ENCODE measurements at places on chromosomes 3 and 15. TPM values are rescaled to one million over a fixed set of nuclear protein-coding genes. Genes with fewer than 3 reads are reported as not detected.

DNA sequence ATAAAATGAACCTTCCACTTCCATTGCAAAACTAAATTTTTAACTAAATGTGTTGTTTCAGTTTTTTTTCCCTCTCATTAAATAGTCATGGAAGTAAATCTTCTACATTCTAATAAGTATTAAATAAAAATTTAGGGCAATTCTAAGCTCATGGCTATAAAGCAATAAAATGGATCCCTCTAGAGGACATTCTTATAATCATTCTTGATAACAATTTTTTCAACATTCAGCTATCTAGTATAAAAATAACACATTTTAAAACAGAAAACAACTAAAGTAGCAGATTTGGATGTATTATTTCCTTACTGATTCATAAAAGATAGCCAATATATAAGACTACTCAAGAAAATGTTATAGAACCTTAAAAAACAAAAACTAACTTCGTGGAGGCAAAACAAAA lies 393.1 kb downstream of the PLOD2 start:
- DNase-seq = no peak

RPL4 gene
- total RNA-seq = 6,510 TPM

GRCh38 chr3:57983734-57984518 lies 24.3 kb upstream of the FLNB start:
- peak; percentile 95 for DNase-seq

- DNase-seq = peak; percentile 55
These were observed 4.8 kb downstream of the PAQR5 start for GRCh38 chr15:69303337-69304181.

DNA sequence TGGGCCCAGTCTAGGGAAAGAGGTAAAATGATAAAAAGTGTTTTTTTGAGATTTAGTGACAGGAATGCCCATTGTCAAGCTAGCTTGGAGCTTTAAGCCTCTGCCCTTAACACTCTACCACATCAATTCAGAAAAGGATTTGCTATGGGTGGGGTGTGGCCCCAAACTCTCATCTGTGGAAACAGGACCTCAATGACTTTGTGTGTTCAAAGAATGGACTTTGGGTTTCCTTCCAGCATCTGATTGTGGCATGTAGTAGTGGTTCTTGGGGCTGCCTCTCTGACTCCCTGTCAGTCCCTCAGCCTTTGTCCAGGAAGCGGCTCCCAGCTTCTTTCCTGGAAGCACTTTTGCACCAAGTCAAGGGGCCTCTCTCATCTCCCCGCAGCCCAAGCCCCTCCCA lies 56.1 kb downstream of the CCNL1 start:
- DNase-seq = no peak

Data from IMR-90 (cell line).